ENCODE measurements at places on chromosomes 5 and 9.

- DNase-seq = no peak
Observed at GRCh38 chr5:178360926-178361235, 128.3 kb upstream of the PHYKPL start.

GRCh38 chr5:172707285-172708182 lies 63.5 kb downstream of the DUSP1 start:
- DNase-seq = no peak

GRCh38 chr5:151075698-151076331 lies 5.0 kb downstream of the TNIP1 start:
- DNase-seq = no peak

DNA sequence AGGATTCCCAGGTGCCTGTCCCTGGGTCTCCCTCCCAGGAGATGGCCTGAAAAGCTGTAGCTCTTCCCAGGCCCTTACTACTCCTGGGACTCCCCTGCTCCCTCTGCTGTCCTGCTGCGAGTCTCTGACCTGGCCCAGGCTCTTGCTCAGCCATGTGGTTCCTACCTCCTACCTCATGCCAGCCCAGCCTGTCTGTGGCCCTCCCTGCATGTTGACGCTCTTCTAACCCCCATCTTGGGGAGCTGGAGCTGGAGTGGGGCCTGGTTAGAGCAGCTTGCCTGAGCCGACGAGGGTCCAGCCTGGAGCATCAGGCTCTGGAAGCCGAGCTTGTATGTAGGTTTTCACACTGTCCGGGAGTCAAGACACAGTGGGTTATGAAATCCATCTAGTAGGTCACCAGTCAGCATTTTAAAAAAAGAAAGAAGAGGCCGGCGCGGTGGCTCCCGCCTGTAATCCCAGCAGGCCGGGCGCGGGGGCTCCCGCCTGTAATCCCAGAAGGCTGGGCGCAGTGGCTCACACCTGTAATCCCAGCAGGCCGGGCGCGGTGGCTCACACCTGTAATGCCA lies 244.4 kb downstream of the FANCC start:
- no peak for DNase-seq

- no peak for DNase-seq
Observed at GRCh38 chr5:148626081-148626613, 28.2 kb downstream of the HTR4 start.

GRCh38 chr5:1736889-1737711 lies 62.5 kb downstream of the MRPL36 start:
- no peak for DNase-seq

DNA sequence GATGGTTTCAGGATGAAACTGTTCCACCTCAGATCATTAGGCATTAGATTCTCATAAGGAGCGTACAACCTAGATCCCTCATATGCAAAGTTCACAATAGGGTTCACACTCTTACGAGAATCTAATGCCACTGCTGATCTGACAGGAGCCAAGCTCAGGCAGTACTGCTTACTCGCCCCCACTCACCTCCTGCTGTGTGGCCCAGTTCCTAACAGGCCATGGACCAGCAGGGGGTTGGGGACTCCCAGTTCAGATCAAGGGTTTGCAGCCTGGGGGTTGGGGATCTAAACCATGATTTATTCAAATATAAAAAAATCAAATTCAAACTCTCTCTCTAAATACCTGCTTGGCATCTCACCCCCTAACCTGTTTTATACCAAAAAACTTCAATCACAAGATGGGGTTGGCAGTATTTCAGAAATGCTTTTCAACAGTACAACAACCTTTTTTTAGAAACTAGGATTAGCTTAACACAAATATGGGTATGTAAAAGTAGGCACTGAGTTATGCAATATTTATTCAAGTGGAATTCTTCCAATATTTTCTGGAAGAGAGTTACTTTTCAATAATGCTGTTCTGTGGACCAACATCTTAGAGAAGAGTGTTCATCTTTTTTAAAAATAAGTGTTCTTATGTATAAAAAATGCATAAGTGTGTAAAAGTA lies 30.1 kb upstream of the SLC12A2 start:
- DNase-seq = no peak

DNA sequence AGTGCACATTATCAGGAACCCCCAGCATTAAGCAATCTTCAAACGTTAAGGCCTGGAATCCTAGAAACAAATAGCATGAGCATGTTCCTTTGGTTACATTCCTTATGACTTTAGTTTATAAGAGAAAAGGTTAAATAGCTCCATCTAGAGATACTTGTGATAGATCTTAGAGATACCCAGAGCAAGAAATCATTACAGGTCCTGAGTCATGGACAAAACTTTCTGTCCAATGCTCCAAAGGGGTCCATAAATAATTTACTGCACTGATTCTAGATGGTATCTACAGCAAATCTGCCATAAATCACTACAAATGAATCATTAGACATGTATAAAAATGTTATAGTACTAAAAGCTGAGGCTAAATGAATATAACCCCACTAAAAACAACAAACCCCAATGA lies 139.6 kb downstream of the HTR1A start:
- DNase-seq = no peak

DNA sequence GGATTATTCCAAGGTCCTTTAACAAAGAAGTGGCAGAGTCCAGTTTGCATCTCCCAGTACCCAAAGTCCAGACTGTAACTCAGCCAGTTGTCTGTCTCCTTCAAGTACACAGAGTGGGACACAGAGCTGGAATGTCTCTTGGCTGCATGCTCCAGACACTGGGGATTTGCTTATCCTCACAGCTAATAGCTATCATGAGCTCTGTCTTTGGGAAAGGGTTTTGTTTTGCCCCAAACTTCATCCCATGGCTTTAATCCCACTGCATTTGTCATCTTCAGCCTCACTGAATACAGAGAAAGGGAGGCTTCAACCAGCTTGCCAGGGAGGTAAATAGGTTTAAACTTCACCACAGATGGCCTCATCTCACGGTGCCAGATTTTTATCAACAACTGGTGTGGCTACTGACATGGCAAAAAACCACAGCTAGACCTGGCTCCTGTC lies 412.2 kb upstream of the SLC24A2 start:
- no peak for DNase-seq

DNA sequence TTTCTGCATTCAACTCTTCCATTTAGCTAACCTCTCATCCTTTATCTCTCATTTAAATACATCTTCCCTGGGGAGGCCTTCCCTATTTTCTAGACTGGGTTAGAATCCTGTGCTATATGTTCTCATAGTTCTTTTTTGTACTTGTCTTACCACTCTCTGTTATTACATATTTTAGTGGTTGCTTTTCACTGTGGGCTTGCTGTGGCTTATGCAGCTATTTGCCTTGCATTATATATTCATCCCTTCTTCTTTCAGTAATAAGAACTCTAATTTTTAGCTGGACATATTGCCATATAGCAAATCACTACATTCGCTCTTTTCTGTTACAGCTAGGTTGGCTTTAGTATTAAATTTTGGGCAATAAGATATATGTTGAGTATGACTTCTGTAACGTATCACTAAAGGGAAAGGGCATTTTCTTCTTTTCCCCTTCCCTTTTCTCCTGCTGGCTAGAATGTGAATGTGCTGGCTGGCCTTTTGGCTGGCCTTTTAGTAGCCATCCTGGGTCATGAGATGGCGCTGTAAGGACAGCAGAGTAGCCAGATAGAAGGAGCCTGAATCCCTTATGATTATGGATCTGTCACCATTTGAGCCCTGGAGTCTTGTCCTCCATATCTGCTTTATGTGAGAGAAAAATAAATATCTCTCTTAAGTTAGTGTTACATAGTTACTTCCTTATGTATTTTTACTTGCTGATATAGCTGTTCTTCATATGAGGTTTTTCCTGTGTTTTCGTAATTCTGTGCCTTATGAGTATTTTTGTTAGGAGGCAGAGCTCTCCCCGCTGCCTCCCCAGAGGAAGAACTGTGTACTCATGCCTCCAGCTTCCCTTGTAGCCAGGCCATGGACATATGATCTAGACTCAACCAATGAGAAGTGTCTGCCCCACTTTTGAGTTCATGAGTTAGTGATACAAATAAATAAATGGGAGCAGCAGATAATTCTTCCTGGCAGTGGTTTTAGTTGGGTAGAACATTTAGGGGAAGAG lies 65.8 kb downstream of the NDUFAF2 start:
- DNase-seq = no peak

DNA sequence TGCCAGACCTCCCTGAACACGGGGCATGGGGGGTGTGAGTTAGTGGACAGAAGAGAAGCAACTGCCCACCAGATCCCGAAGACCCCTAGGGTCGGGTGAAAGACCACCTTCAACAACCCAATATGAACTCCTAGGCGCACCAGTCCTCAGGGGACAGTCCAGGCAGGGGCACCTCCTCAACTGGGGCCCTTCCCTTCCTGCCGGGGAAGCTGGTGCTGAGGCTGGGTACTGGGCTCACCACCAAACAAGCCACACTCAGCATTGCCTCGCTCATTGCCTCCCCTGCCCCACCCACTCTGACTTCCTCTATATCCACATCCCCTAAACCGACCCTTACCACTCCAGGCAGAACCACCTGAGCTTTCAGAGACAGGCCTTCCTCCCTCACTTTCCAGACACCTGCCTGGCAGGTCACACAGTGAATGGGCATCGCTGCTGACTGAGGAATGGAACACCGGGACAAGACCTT lies 42.5 kb downstream of the SEMA4D start:
- no peak for DNase-seq

DNA sequence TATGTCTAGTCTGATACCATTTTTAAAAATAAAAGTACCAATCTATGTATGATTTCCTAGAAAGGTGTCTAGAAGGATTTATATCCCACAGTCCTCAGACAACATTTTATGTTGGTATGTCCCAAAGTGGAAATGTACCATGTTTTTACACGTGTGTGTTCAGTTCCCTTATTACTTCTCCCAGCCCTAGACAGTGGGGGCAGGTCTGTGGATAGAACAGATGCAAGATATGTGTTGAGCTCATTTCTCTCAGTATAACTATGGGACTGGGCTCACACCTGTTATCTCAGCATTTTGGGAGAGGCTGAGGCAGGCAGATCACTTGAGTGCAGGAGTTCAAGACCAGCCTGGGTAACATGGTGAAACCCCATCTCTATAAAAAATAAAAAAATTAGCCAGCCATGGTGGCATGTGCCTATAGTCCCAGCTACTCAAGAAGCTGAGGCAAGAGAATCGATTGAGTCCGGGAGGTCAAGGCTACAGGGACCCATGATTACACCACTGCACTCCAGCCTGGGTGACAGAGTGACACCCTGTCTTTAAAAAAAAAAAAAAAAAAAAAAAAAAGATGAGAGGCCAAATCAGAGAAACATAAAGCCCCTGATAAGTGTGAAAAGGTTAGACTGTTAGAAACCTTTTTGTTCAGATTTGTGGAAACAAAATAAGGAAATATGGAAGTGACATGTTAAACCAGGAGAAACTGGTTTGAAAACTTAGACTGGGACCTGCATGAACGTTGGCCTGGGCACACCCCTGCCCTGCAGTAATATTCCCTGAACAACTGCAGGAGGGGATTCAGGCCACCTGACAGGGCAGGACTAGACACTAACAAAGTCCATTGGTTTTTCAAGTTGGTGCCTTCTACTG lies 7.4 kb upstream of the SLC2A8 start:
- DNase-seq = no peak

DNA sequence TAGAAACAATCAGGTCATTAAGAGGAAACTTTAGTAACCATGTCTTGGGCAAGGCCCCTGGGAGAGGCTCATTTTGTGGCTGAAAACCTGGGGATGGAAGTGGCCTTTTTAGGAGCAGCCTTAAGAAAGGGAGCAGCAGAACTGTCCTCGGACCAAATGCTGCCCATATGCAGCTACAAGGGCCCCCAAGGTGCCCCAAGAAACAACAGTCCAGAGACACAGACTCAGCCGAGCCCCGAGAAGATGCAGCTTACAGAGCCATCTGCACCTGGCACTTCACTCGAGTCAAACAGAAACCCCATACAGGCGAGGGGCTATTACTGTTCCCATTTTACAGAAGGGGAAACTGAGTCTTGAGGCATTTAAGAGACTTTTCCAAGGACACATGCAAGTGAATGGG lies 58.0 kb downstream of the COL23A1 start:
- DNase-seq = no peak

- no peak for DNase-seq
Observed at GRCh38 chr5:74575741-74576538, 64.6 kb downstream of the ENC1 start.

DNA sequence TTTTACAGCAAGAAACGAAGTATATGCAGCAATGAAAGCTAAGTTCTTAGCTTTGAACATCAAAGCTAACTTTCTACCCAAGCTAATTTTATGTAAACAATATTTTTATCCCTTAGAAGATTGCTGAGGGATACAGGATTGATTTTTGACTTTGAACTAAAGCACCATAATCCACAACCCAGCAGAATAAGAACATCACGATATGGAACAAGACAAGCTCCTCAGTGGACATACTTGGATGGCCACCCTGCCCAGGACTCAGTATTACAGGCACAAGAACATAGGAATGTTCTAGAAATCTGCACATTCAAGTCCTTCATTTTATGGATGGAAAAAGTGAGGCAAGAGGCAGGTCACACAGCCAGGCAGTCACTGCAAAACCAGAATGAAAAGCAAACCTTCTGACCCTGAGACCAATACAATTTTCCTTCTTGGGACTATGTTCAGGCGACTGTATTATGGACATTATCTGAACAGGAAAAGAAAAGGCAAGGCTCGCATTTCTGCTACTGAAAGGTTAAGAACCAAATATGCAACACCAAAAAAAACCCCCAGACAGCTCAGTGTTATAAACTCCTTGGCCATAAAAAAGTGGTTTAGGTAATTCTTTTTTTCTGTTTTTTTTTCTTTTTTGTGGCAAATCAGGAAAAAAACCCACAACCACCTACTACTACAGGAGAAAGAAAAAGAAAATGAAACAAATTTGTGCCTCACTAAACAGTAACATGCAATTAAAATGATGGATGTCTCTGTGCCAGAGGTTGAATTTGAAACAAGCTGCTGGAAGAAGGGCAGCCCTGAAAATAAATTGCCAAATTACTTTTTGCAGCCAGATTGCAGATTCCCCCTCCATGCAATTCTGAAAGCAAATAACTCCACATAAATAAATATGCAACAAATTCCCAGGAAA lies 25.4 kb downstream of the EPB41L4B start:
- DNase-seq = no peak

DNA sequence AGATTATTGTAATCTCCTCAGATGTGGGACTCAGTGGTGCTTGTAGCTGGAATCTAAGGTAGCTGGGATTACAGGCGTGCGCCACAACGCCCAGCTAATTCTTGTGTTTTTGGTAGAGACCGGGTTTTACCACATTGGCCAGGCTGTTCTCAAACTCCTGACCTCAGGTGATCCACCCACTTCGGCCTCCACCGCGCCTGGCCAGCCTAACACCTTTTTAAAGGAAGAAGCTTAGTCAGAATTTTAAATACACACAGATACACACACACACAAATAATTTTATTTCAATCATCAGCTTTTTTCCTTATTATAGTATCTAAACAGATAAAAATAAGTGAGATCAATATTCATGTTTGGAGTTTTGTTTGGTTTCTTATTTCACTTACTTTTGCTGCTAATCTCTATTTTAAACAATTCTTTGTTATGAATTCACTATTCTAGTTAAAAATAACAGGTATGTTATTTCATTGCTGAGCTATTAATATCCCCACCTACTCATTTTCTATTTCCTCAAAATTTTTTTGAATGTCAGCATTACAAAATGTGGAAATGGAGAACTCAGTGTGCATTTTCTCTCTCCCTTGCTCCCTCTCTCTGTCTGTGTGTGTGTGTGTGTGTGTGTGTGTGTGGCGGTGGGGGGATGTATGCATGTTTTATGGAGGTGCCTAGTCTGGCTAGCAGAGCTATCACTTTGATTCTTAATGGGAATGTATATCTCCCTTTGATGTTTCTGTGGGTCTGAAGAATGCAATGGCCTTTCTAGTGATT lies 960.6 kb upstream of the DMAC1 start:
- no peak for DNase-seq
